ENCODE measurements at places on chromosomes 5 and 9.
A peak's percentile ranks its signal among the peaks of the same experiment; 100 is the strongest.

GRCh38 chr9:94901019-94901363 is 174.5 kb downstream of the AOPEP start:
- DNase-seq = no peak

- DNase-seq = no peak
Measured at GRCh38 chr5:115064380-115064779, 105.3 kb downstream of the TRIM36 start.

DNA sequence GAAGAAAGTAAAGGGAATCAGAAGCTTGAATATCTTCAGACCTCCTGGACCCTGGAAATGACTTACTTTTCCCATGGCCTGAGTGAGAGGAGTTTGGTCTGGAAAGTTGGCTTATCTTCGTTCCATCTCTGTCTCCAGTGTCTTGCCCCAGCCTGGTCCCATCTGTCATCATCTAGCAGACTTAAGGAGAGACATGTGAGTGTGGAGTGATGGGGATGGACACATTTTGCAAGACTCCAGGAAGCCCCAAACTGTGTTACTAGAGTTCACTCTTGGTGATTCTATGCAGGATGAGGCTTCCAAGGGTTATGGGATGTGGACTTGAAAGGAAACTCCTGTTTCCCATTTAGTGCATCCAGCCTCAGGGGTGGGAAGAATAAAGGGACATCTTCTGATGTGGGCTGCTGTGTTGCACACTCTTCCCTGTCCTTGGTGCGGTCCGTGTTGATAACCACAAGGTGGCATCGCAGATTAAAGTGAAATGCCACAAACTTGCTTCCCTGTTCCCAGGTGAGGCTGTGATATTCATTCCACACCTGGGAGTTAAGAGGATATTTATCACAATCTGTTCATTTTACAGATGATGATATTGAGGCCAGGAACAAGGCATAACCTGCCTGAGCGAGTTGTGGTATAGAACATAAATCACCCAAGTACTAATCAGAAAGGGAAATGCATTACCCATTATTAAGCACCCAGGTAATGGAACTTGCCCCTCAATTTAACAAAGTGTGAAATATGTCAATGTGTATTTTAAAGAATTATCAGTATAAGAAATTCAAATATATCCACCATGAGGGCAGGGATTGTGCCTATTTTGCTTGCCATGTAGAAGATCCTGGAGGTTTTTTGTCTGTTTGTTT is 269.9 kb upstream of the PAPPA start:
- no peak for DNase-seq

DNA sequence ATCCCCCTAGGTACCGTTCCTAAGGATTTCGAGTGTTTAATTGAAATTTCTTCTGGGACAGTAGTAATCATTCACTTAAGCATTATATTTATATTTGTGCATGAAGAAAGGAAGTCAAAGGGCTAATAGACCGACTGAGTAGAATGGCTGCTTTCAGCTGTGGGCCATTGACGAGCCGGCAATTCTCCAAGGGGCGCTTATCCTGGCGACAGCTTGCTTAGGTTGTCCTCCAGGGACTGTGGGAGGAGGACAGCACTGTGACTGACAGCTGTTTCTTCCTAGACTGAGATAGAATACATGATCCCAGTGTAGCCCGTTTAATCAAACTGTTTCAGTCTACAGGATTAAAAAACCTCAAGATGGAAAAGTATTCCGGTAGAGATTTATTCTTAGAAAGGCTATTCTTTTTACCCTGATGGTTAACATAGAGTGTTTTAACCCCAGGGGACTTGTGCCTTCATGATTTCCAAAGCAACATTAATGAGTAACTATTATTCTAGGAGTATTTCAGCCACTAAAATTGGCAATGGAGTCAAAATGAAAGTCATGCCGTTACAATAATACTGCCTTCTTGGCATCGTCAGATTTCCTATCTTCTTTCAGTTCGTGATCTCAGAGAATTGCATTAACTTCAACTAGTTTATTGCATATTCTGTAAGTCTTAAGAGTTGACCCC is 943.1 kb upstream of the WWC1 start:
- no peak for DNase-seq

GRCh38 chr9:109852556-109852955 is 72.6 kb downstream of the PALM2AKAP2 start:
- DNase-seq = no peak

DNA sequence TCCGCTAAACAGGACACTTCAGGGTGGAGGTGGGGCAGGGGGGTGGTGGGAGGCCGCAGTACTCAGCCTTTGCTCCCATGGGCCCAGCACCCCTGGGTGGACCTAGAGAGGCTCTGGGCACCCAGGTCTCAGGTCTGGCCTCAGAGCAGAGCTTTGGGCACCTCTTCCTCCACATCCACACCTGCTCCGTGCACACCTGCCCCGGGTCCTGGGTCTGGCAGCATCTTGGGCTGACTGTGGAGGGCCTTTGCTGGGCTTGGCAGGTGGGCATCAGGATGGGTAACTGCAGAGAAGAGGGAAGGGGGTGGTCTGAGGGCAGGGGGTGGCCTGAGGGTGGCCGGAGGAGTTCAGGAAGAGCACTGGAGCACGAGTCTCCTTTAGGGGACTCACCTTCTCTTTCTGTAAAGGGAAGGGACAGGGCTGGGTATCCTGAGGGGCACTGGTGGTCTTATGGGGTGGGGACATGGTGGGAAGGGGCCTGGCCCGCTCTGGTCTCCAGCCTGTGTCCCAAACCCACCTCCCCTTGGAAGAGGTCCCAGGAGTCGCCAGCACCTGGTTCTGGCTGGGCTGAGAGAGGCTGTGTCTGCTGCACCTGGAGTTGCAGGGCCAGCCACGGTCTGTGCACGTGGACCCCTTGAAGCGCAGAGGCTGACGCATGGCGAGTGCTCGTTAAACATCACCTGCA is 106.7 kb upstream of the IER5L start:
- DNase-seq = no peak

DNA sequence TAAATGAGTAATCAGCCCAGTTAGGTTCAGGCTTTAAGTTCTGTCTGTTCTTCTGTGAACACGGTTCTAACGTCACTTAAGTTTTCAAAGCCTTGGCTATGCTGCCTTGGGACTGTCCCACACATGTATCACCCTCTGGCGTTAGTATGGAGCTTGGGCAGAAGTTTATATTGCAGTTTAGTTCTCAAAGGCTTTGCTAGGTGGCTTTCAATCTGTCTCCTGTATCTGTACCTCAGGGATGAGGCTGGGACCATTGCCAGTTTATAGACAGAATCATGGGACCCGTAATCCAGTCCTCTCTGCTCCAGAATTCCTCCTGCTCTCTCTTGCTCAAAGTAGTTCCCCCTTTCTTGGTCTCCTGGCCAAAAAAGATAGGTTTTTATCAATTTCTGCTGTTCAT is 12.1 kb downstream of the C9orf40 start:
- DNase-seq = no peak

DNA sequence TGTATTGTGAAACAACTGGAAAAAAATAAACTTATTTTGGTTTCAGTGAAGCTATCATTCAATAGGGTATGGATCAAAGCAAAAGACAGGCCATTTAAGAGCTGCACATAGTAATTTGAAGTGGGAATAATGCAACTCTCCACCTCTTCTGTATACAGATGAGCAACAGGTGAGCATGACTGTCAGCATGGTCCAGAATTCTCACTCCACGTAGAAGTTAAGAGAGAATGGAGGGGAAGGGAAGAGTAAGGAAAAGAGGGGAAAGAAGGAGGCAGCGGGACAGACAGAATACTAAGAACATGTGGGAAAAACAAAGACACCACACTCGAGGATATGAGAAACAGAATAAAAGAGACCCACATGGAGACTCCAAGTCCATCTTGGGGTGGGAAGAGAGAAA is 396.1 kb upstream of the GRIA1 start:
- no peak for DNase-seq

DNA sequence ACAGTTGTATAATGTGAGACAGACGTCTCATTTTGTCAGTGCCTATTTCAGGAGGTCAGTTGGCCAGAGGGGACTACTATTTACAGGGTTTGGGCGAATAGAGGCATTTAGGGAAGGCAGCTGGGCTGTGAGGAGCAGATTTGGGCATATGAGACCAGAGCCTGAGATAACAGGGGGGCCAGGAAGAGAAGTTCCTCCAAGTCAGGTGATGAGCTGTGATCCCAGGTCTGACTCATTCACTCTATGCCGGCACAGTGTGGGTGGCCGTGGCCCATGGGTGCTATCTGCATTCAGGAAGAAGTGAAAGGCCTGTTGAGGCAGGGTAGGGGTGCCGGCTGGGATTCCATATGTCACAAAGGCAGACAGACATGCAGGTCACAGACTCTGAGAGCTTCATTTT is 142.8 kb downstream of the PDZD2 start:
- no peak for DNase-seq

DNA sequence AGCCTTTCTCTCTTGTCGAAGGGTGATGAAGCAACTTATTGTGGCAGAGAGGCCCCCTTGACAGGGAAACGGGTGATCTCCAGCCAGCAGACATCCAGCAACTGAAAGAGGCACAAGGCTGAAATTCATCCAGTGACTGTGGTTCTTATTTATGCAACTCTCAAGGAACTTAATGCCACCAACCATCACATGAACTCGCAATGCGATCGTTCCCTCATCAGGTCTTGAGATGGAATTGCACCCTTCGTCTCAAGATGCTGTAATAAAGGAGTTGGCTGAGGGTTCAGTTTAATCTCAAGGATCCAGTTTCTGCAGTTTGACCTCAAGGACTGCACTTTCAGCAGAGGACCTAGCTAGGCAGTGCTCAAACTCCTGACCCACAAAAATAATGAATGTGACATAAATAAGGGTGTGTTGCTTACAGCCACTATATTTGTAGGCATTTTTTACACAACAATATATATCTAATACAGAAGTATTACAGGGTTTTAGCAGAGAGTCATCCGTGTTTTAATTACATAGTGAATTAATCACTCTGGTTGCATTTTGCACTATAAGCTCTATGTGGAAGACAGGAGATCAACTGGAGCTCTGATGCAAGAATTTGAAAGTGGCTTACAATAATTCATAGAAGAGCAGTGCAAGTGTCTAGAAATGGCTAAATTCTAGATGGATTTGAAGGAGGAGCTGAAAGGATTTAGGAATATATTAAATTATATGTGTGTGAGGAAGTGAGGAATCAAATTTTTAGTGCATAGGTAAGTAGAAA is 957.8 kb upstream of the CTNND2 start:
- no peak for DNase-seq

- DNase-seq = no peak
Measured at GRCh38 chr5:95826949-95827891, 4.7 kb upstream of the GLRX start.

- DNase-seq = no peak
Measured at GRCh38 chr5:176447591-176447977, 601 bp upstream of the FAF2 start.

- peak; percentile 37 for DNase-seq
Measured at GRCh38 chr5:79236970-79237739, 1.2 kb downstream of the JMY start.

DNA sequence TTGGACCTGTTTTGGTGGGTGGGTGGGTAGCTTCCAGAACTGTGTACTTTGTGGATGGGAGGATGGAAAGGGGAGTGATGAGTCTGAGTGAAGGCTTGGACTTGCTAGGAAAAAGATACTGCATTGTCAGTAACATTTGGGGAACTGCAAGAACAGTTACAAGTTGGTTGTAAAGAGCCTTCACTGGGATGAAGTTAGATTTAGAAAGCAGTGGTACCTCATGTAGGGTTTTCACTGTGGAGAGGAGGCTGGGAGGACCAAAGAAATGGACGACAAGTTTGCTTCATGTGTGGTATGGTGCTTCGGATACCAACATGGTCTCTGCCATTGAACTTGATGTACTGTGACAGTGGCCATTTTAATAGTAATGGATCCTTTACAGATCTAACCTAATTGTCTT is 50.3 kb downstream of the RAD23B start:
- DNase-seq = no peak

- DNase-seq = no peak
Measured at GRCh38 chr5:83924891-83925290, 204.2 kb upstream of the HAPLN1 start.

GRCh38 chr9:40925149-40925548 is 203.3 kb downstream of the FOXD4L6 start:
- DNase-seq = no peak

- no peak for DNase-seq
Measured at GRCh38 chr5:68087866-68088265, 127.7 kb upstream of the PIK3R1 start.

DNA sequence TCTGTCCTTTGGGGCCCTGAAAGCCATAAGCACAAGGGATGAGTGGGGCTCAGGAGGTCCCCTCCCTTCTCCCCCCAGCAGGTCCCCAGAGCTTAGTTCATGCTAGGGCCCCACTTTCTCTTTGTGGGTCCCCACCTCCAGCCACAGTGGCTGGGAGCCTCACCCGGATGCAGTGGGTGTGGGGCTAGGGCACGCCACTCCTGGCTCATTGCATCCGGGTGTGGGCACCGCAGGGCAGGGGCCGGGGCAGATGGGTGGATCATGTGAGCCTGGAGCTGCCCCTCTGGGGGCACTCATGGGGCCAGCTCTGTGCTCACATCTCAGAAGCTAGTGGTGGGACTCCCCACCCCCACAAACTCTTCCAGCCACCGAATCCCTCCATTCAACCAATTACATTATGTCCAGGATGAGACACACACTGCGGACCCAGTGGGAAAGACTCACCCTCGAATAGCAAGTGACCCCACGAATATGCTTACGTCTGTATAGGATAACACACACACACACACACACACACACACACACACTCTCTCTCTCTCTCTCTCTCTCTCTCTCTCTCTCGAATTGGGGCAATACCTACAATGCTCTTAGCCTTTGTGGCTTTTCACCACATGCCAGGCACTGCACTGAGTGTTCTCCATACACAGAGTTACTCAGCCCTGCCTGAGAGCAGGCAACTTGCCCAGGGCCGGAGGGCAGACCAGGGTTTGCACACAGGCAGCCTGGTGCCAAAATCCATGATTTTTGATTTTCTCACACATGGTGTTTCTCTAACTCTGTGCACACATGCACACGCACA is 16.8 kb upstream of the PHYKPL start:
- no peak for DNase-seq

- DNase-seq = no peak
Measured at GRCh38 chr5:5298841-5299541, 123.5 kb upstream of the ICE1 start.

DNA sequence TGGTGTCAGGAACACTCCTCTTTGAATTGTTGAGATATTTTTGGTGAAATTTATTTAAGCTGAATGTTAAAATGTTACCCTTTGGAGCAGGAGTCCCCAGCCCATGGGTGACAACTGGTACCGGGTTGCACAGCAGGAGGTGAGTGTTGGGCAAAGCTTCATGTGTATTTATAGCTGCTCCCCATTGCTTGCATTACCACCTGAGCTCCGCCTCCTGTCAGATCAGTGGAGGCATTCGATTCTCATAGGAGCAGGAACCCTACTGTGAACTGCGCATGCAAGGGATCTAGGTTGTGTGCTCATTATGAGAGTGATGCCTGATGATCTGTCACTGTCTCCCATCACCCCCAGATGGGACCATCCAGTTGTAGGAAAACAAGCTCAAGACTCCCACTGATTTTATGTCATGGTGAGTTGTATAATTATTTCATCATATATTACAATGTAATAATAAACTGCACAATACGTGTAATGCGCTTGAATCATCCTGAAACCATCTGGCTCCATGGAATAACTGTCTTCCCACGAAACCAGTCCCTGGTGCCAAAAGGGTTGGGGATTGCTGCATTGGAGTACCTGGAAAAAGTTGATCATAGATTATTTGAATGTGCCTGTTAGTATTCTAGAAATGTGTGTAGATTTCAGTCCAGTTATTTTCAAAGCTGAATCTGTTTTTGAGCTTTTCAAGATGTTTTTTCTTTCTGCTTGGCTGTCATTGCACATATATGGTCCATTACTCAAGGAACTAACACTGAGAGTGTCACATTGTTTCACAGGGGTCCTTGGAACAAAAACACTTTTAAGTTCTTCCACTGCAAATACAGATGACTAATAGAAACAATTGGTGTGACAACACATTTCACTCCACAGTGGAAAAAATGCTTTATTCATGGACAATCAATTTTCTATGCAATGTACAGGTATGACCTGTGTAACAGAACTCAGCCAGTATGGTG is 104.6 kb upstream of the TNFAIP8 start:
- DNase-seq = no peak
